ENCODE measurements at places on chromosomes 1 and 21.
A peak's percentile ranks its signal among the peaks of the same experiment; 100 is the strongest.

- DNase-seq = no peak
Observed at GRCh38 chr21:33969581-33969980, 54.0 kb upstream of the ATP5PO start.

GRCh38 chr1:117368116-117369108 is 1.2 kb downstream of the MAN1A2 start:
- no peak for DNase-seq

DNA sequence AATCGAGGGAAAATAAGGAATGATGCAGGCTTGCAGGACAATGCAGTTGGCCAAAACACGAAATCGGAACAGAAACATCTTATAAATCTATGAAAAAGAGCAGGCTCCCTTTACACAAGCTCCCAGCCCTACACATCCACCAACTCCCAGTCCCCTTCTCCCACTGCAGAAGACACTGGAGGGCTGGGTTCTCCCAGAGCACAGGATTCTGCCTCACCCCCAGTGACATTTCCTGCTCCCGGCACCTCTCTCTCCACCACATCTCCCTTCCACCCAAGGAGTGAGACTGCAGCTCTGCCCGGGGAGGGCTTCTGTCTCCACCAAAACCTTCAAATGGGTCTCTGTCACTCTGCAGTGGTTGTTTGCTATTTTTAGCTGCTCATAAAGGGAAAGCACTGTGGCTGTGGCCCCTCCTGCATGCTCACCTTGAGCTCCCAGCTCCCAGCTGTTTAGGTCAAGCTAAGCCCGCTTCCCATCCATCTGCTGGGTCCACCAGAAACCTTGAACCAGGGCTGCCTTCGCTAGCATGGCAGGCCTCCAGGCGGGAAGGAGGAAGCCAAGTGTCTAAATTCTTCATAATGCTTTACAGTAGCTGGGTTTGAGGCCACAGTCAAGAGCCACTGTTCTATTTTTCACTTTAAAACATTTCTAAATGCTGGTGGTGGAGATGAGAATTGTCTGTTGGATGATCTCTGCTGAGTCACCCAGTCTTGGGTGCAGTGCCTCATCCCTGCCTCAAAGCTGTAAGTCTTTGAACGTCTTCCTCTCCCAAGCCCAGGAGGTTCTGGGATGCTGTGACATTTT is 3.3 kb upstream of the C2CD2 start:
- DNase-seq = peak; percentile 87

GRCh38 chr1:240351690-240352089 is 260.0 kb downstream of the FMN2 start:
- DNase-seq = peak; percentile 10

GRCh38 chr1:225937048-225937968 is 3.7 kb downstream of the LEFTY2 start:
- no peak for DNase-seq
